ENCODE measurements at places on chromosomes 3 and 15.

- no peak for DNase-seq
Measured at GRCh38 chr3:172911142-172911541, 160.6 kb downstream of the ECT2 start.

DNA sequence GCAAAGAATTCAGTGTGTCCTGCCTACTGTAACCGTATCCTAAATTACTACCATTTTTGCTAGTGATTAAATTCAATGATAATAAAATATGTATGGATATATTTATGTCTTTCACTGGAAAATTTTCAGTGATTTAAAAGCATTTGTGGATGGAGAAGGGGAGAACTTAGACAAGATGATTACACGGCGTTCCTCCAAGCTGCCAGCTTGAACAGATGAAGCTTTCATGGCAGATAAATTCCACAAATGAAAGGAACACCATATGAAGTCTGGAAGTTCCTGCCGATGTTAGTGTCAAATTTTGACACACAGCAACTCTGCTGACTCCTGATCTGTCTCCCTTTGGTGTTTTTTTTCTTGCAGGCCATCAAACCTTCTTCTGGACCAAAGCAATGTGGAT lies 364.7 kb downstream of the EPHA3 start:
- no peak for DNase-seq

DNA sequence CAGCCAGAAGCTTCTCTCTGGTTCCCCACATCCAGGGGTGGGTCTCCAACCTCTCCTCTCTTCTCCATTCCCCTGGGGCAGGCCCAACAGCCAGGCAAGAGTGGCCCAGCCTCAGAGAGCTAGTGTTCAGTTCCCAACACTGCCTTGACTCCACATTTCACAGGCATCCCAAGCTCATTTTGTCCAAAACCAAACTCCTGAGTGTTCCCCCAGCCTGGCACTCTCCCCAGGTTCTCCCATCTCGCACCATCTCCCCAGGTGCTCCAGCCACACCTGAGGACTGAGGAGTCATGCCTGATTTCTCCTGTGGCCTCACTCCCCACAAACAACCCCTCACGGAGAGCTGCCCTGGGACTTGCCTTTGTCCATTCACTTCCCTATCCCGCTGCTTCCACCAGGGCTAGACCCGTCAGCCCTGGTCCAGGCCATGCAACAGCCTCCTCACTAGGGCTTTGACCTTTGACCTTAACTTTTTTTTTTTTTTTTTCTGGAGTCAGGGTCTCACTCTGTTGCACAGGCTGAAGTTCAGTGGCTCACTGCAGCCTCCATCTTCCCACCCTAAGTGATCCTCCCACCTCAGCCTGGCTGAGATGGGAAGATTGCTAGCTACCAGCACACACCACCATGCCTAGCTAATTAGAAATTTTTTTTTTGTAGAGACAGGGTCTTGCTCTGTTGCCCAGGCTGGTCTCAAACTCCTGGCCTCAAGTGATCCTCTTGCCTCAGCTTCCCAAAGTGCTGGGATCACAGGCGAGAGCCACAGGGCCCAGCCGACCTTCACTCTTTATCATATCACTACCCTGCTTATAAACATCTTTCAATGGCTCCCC lies 3.9 kb upstream of the CSK start:
- DNase-seq = no peak

- no peak for DNase-seq
Measured at GRCh38 chr15:28066231-28066630, 32.9 kb downstream of the OCA2 start.

DNA sequence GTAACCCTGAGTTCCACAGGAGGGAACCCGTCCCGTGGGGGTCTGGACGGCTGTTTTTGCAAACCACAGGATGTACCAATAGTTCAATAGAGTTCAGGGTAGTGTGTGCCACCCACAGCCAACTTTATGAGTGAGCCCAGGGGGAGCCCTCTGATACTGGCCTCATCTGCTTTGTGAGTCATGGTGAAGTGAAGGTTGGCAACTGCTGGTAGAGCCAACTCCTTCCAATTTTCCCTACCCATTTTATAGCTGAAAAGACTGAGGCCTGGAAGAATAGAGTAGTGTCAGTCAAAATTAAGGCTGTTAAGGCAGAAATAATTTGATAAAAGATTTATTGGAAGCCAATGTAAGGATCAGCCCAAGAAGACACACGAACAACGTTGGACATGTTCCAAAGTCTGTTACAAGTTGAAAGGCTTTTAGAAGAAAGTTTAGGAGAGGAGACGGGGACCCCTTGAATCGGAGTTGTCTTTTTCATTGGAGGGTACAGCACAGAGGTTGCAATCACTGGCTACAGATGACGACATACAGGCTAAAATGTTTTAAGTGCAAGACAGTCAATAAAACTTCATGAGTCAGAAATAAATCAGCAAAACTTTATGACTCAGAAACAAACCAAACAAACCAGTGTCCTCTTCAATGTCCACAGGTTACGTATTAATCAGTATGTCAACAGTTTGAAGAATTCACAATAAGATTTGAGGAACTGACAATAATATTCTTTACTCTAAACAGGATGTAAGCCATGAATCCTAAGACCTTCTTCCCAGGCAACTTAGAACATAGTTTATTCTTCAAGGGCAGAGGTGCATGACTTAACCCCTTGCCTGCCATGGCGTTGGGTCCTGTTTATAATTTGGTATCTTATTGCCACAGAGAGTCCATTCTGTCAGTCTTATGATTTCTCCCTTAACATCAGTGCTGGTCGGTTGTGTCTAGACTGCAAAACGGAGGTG lies 62.9 kb upstream of the NR2E3 start:
- DNase-seq = peak; percentile 95

DNA sequence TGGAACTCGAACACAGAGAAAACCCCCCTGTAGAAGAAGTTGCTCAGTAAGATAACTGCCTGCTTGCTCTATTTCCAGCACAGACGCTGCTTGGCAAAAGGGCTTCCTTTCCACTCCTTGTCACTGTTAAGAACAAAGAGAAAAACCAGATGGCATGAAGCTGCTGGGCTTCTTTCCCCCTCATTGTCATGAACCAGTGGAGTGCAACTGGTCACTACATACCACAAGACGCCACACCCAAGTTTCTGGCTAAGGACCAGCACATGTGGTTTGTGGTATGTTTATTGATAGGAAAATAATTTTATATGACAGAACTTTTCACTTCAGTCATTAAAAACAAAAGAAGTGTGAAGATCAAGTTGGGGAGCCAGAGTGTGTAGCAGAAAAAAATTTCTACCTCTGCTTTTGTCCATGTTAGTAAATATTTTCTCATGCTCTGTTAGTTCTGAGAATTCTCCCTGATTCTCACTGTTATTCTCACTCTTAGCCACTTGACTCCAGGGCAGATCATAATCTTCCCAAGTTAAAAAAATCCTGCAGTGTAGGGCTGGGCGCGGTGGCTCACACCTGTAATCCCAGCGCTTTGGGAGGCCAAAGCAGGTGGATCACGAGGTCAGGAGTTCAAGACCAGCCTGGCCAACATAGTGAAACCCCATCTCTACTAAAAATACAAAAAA lies 37.9 kb downstream of the CLK3 start:
- peak; percentile 67 for DNase-seq

GRCh38 chr3:30453360-30454039 lies 152.9 kb upstream of the TGFBR2 start:
- no peak for DNase-seq

All from ELR (cell line).